Cortex of kidney (tissue), 1 donor: ENCODE measurements at places on chromosomes 12 and 14.

DNA sequence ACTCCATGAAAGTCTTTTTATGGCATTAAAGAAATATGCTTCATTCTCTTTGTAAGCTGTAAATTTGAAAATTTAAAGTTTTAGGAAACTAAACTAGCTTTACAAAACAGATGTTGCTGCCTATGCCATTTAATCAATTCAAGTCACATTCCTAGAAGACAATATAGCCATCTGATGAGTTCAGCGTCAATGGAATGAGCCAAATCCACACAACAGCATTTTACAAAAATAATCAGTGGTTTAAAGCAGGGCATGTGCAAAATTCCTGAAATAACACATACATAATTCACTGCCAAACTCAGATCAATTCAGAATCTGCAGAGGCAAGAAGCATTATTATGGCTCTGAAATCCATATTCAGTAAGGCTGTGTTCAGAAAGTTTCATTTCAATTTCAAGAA, 75.6 kb downstream of the MED13L start:
- no peak for DNase-seq

GRCh38 chr14:38838979-38839323, 264.1 kb downstream of the SEC23A start:
- no peak for DNase-seq

DNA sequence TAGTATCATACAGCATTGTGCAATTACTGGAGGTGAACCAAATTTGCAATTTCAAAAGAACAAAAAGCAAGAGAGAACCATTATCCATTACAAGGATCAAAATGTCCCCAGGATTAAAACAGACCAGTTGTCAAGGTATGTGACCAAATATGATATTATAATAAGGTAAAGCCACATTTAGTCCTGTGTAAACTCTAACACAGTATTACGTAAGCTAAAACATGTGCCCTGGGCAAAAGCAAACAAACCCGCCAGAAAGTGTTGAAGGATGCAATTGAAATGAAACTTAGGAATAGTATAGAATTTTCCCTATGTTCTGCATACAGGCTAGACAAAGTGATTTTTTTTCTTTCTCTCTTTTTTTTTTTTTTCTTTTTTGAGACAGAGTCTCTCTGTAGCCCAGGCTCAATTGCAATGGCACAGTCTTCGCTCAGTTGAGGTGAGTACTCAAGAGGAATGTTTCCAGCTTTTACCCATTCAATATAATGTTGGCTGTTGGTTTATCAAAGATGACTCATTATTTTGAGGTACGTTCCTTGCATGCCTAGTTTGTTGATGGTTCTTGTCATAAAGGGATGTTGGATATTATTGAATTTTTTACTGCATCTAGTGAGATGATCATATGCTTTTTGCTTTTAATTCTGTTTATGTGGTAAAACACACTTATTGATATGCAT, 137.1 kb upstream of the FOXG1 start:
- DNase-seq = no peak

DNA sequence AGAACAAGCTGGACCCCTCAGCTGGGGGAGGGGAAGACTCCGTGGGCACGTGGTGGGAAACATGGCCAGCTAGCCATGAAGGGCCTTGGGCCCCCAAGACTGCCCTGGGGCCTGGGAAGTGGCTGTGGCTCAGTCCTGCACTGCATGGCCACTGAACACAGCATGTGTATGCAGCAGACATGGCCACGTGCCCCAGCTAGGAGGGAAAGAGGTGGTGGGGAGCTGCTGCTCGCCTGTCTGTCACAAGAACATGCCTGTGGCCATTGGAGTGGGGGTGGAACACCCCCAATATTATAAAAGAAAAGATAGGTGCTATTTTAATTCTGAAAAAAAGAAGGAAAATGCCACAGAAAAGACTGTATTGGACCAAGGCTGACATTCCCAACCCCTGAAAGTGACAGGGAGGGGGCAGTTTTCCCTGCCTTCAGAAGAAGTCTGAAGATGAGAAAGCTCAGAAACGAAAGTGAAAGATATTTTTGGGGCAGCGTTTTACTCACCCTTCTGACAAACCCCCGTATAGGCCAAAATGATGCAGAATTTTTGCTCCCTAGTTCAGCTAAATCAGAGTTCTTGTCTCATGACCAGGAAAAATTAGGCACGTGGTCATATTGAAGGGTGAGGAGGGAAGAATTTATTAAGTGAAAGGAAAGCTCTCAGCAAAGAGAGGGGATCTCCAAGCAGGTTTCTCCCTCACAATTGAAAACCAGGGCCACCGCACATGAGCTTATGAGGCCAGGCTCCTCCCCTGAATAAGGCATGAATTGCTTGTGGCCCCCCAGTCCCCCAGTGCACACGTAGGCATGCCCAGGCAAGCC, 35.2 kb upstream of the PCNX1 start:
- no peak for DNase-seq

GRCh38 chr12:2678426-2678825, 116.3 kb upstream of the FKBP4 start:
- DNase-seq = no peak

DNA sequence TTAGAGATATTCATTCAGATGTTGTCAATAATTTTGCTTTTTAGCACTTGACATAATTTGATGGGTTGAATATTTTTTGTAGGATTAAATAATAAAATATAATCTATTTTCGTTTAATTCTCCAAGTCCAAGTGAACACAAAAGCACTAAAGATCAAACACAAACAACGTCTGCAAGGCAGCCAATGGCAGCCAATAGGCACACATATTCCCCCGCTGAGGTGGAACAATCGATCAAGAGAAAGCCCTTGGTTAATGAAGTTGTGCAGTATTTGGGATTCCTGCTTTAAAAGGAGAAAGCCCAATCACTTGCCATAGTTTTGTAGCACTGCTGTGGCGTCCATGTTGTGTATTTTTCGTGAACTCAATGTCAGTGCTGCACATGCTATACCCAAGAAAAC, 1.5 kb downstream of the DHRS7 start:
- no peak for DNase-seq

GRCh38 chr12:22477166-22477893, 67.0 kb downstream of the C2CD5 start:
- no peak for DNase-seq

- DNase-seq = no peak
Measured at GRCh38 chr14:25837551-25837965, 760.3 kb downstream of the NOVA1 start.

DNA sequence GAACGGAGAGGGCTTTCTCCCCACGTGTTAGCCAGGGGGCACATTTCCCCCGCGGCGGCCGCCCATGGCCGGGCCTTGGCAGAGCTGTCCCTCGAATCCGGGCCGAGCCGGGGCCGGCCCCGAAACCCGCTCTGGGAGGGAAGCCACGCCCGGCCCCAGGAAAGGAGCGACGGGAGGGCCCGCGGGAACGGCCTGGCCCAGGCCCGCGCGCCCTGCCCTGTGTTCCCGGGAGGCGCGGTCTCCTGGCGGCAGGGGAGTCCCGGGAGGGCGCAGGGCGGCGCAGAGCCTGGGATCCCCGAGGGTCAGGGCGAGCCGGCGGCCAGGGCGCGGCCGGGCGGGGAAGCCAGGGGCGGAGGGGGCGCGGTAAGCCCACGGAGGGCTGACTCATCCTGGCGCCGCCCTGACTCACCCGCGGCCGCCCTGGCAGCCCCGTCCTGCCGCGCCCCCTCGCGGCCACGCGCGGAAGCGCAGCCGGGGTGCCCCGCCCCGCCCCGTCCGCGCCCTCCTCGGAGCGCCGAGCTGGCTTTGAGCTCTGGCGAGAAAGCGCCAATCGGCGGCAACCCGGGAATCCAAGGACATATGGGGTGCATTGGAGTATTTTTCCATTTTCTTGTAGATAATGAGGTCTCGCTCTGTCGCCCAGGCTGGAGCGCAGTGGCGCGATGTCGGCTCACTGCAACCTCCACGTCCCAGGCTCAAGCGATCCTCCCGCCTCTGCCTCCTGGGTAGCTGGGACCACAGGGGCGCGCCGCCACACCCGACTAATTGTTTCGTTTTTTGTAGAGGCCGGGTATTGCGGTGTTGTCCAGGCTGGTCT, 31.8 kb upstream of the PLEKHG6 start:
- no peak for DNase-seq

DNA sequence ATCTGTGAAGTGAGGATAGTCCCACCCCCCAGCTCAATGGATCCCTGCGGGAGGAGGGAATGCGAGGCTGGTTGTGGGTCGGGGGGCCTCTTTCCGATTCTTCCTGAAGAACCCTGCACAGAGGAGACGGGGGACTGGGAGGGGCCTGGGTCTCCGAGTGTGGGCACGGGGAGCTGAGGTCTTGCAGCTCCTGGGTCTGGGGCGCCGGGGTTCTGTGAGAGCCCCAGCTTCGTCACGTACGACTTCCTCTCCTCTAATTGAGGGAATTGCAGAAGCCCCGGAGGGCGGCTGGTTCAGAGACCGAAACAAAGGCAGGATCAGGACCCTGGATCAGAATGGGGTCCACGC, 66.6 kb downstream of the DIO3 start:
- DNase-seq = no peak

- no peak for DNase-seq
Measured at GRCh38 chr12:16587514-16587913, 18.4 kb downstream of the LMO3 start.

- DNase-seq = no peak
Measured at GRCh38 chr12:25352083-25352918, 101.6 kb upstream of the KRAS start.

GRCh38 chr12:124954771-124955170, 34.2 kb downstream of the DHX37 start:
- no peak for DNase-seq

DNA sequence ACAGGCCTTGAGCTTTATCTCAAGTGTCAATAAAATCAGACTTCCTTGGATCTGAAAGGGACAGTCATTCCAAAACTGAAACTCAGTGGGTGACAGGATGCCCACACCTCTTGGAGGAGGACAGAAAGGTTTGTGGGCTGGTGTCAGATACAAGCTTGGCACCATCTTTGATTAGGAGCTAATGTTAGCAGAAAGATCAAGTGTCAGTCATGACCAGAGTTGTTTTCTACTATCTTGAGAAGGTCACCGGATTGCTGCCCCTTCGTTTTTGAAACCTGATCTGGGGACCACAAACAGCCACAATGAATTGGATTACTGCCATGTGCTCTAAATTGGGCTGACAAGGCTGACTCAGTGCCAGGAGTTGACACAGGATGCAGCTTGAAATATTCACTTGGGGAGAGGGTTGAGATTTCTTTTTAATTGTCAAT, 88.3 kb downstream of the OTOGL start:
- no peak for DNase-seq

DNA sequence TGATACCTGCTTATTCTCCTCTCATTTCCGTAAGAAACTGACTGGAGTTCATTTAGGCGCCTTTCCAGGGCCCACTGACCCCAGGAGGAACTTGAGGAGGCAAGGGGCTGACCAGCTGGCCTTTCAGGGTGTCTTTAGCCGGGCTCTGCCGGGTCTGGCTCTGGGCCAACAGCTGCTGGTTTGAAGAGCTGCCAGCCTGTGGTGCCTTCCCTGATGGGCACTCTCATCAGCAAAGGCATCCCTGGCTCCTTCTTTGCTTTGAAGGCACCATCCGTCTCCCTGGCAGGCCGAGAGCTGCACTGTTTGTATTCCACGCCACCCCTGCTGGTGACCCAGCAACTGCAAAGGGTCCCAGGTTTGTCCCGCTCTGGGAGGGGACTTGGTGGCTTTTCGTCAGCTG, 42.0 kb downstream of the IQSEC3 start:
- no peak for DNase-seq

DNA sequence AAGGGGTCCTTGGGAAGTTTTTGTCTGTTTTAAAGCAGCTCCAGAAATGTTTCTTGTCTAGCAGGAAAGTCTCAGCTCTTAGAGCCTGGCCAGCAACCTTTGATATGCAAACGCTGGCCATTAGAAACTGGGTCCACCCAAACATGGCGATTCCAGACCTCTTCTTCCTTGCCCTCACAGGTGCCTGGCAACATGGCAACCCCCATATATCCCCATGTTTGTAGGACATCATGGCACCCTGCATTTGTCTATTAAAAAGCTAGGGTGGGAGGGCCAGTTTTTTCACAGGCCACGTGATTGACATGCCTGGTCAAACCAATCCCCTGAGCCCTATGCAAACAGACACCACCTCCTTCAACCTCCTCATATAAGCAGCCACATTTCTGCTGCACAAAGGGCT, 848.7 kb upstream of the FOXG1 start:
- no peak for DNase-seq

DNA sequence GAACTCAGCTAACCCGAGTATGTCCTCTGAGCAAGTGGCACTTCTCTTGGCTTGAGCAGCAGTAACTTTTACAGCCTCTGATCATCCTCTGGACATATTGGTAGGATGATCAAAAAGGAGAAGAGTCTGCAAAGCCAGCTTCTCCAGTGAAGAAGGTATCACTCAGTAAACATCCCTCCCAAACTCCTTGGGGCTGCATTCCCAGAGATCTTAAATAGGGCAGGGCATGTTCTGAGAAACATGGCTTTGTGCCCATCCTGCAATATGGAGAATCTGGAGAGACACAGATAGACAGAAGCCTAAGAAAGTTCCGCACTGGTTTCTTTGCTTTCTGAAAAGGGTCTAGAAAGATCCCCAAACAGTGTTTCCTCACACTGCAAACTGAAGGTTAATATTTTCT, 65.4 kb downstream of the RBM19 start:
- DNase-seq = no peak

- DNase-seq = no peak
Measured at GRCh38 chr14:101812071-101812470, 50.6 kb downstream of the PPP2R5C start.

- no peak for DNase-seq
Measured at GRCh38 chr14:100558226-100558625, 29.0 kb downstream of the BEGAIN start.

DNA sequence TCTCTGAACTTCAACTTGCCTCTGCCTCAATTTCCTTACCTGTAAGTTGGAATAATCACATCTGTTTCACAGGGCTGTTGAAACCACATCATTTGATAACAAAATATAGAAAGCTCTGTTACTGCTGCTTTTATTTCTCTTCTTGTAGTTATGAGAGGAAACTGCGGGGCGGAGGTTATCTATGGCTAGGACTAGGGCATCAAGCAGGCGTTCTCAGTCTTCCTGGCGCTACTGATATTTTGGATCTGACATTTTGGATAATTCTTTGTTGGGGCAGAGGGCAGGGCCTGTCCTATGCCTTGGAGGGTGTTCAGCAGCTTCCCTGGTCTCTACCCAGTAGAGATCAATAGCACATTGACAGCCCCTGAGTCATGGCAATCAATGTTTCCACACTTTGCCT, 3.9 kb downstream of the P3H3 start:
- no peak for DNase-seq

- DNase-seq = no peak
Measured at GRCh38 chr12:62640910-62641448, 174.4 kb downstream of the MON2 start.
